ENCODE measurements at places on chromosomes 16 and 17. TPM values are rescaled to one million over a fixed set of nuclear protein-coding genes. Genes with fewer than 3 reads are reported as not detected.

DNA sequence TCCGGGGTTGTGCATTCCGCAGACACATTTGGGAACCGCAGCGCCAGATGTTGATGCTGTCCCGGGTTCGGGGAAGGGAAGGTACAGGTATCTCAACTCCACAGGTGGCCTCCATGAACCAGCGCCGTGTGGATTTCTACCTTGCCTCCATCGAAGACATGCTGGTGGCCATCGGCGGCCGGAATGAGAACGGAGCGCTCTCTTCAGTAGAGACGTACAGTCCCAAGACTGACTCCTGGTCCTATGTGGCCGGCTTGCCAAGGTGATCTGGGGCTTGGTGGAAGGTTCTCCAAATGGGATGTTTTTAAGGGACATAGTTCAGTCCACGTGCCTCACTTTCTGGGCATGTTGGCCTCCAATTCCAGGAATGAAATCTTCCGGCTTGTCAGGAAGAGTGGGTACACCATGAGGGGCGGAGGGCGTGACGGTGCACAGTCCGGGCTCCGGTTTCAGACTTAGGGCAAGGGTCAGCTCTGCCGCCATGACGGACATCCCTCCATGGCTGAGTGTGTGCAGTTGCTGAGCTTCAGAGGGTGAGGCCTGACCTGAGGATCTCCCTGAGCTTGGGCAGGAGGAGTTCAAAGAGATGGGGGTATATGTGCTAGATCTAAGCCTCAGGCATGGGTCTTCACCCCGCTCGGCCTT lies 11.5 kb downstream of the KLHL36 start:
- no peak for DNase-seq

- no peak for DNase-seq
Observed at GRCh38 chr17:12431188-12431587, 234.5 kb upstream of the MYOCD start.

- DNase-seq: no peak
Observed at GRCh38 chr17:1485423-1486376, 6.8 kb downstream of the MYO1C start.

DNA sequence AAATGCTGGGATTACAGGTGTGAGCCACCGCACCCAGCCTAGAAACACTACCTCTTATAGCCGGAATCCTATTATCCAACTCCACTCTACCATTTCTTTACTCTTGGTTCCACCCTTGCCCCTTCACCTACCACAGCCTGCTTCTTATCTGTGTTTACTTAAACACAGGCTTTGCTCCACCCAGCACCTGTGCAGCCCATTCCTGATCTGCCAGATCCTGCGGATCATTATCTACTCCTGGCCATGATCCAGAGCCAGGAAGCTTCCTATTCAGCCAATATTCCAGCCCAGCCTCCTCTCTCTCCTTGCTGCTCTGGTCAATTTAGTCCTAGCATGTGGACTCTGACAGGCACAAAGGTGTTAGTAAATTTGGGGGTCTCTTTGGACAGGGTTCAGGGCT lies 98.8 kb upstream of the MED13 start:
- DNase-seq: no peak

- DNase-seq: no peak
Observed at GRCh38 chr16:60481591-60481990, 1554.6 kb downstream of the CDH8 start.

DNA sequence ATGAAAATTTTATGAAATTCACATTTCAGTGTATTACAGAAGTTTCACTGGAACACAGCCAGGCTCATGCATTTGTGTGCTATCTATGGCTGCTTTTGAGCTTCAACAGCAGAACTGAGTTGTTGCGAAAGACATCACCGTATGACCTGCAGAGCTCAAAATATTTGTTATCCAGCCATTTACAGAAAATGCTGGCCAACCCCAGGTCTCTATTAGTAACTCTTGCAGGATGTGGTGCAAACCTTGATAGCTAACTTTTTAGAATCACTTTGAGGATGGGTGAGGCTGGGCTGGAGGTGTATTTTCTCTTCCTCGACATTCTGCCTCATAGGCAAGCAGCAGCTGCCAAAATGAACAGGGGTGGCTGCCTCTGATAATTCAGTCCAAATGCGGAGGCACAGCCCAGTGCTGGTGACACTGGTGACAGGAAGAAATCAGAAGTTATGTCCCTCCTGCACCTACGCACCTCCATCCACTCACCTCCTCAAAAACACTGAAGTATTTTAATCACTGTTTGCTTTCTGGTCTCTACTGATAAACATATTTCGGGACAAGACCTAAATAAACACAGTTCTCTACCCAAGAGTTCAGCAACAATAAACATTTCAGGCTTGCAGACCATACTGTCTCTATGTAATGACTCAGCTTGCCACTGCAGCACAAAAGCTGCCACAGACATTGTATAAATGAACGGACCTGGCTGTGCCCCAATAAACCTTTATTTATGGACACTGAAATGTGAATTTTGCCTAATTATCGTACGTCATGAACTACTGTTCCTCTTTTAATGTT lies 28.5 kb downstream of the ARHGAP17 start:
- DNase-seq: no peak

- no peak for DNase-seq
Observed at GRCh38 chr16:70437582-70438557, 1.0 kb downstream of the ST3GAL2 start.

DNA sequence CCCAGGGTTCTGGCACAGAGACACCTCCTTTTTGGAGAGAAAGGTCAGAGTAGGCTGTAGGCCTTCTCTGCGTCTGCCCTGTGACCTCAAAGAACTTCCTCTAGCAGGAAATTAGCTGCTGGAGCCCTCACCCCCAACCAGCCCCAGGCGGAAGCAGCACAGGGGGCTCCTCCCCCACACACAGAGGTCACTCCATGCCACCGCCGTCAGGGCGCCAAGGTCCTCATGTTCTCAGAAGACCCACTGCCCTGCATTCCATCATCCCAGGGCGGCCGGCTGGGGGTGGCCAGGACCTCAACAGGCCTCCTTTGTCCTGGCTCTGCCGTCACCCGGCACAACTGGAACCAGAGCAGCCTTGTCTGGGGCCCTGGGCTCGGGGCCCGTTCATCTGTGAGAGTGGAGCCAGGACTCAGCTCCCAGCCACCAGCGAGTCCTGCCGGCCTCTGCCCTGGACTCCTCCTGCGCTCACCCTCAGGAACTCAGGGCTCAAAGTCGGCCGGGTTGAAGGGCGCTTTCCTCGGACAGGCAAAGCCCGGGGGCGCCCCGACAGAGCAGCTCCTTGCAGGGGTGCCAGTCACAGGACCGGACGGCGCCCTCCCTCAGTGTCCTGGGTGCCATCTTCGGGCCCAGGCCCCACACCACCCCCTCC lies 1.2 kb downstream of the TMC6 start:
- DNase-seq: no peak

- DNase-seq: peak; percentile 28
Observed at GRCh38 chr16:50830698-50831097, 88.8 kb downstream of the CYLD start.

DNA sequence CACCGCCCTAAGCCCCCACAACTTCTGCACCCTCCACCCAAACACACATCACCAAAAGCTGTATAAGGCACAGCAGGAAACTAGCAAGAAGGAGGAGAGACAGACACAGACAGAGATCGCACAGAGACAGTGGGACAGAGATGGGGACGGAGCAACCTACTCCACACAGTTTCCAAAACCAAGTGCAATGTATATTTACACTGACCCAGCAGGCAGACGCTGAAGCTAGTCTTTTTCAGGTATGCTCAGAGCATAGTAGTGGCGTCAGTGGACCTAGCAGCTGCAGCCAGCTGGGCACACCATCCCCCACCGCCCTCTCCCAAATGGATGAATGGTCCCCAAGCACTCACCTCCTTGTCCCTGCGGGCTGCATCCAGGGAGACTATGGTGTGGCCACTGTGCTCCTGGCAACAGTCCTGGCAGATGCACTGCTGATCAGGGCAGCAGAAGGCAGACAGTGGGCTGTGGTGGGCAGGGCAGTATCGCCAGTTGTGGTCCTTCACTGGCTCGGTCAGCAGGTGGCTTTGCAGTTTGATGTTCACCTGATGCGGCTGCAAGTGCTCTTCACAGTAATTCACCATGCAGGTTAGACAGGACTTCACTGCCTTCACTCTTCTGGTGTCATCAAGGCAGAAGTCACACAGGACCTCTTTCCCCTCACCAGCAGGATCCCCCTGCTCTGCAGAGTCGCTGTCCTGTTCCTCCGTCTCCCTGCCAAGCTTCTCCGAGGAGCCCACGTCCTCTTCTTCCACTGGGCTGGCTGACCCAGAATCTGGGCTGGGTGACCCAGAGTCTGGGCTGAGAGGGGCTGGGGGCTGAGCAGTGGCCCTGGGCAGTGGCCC lies 31.5 kb upstream of the FBXW10B start:
- no peak for DNase-seq

The CARD14 gene
- 30.0 TPM for total RNA-seq

The CASKIN1 gene
- total RNA-seq: 0.25 TPM

All from vagina (tissue), 2 donors.